ENCODE measurements at places on chromosomes 1 and 21. TPM values are rescaled to one million over a fixed set of nuclear protein-coding genes. Genes with fewer than 3 reads are reported as not detected.
A peak's percentile ranks its signal among the peaks of the same experiment; 100 is the strongest.

DPYD gene
- total RNA-seq, result 27.3 TPM

EPHB2 gene
- total RNA-seq, result 27.3 TPM

USH2A gene
- not detected for total RNA-seq

FCER1G gene
- total RNA-seq, result 16.3 TPM

PDC gene
- not detected for total RNA-seq

NUP133 gene
- total RNA-seq, result 29.6 TPM

DPT gene
- total RNA-seq, result 56.0 TPM

SYPL2 gene
- total RNA-seq, result 8.6 TPM

SLC44A3 gene
- total RNA-seq, result 6.7 TPM

CCT3 gene
- 121 TPM for total RNA-seq

WNT9A gene
- total RNA-seq, result 2.5 TPM

DNA sequence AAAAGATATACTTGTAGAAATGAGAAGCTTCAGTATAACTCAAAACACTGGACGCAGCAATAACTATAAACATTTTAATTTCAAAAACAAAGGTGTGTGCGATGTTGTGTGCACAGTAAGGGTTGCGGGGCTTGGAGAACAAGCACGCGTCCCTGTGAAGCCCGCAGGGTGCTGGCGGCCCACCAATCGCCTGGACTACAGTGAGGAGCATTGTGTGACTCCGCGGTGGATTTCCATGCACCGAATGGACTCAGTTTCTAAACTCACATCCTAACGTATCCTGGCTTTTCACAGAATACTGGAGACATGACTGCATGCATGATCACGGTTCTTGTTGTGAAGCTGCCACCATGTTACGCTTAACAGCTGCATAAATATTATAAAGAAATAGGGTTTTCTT, 33.0 kb downstream of the NTPCR start:
- DNase-seq, result no peak

DNA sequence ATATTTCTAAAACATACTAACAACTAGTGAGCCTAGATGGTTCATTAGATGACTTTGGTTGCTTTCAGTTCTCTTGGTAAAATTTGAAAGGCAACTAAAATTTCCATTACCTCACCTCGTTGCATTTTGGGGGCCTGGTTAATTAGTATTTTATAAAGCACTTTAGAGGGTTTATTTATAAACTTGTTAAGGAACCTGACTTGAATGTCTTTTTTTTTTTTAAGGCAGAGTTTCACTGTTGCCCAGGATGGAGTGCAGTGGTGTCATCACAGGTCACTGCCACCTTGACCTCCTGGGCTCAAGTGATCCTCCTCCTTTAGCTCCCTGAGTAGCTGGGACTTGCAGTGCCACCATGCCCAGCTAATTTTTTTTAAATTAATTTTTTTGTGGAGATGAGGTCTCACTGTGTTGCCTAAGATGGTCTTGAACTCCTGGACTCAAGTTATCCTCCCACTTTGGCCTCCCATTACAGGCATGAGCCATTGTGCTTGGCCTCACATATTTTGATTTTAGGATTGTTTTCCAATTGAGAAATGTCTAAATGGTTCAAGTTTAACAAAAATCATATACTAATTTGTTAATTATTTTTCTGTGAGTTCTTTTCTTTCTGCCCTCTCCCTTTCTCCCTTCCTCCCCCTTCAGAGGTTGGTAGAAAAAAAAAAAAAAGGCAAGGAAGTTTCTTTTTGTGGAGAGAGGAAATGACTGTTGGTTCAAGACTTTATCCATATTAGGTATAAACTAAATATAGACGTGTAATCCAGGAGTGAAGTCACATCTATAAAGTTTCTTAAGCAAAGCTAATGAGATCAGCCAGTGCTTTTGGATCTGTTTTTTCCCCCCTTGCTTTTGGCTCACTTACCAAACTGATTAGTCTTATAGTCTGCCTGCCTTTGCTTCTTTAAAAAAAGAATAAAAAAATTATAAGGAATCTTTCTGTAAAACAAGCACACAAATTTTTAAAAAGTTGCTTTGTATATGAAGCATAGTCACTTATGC, 24.7 kb downstream of the CLIC4 start:
- DNase-seq, result no peak

- no peak for DNase-seq
These were observed 382.3 kb downstream of the HHIPL2 start for GRCh38 chr1:222165629-222166028.

DNA sequence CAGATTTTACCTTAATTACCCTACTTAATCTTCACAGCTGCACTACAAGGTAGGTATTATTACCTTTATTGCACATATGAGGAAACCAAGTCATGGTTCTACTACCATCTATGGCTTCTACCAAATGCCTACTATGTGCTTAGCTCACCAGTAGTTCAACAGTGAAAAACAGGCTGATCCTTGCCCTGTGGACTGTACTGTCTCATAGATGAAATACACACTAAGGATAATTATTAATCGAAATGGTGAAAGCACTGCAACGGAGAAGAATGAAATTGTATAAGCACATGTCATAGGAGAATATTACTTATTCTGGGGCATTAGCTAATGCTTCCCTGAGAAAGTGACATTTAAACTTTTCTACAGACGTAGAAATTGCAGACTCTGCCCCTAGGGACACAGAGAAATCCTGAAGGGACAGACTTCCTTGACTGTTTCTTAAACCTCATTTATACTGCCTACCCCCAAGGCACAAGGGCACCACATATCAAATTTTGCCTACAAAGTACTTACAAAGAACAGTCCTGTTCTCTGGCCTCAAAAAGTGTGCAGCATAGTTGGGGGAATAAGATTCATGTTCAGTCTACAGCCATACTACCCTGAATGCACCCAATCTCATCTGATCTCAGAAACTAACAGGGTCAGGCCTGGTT, 148.4 kb upstream of the ZC3H11B start:
- no peak for DNase-seq

GRCh38 chr1:68511254-68511653, 14.4 kb upstream of the DEPDC1 start:
- DNase-seq, result no peak

- DNase-seq, result no peak
These were observed 390.4 kb downstream of the NTNG1 start for GRCh38 chr1:107531065-107531908.

DNA sequence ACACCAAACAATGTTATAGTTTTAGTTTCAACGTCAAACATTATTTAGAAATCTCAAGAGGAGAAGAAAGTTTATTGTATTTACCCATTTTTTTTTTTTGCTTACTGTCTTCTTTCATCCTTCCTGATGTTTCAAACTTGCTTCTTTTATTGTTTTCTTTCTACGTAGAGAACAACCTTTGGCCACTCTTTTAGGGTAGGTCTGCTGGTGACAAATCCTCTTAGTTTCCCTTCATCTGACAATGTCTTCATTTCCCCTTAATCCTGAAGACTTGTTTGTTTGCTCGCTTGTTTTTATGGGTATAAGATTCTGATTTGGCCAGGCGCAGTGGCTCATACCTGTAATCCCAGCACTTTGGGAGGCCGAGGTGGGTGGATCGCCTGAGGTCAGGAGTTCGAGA, 89.1 kb downstream of the RHOU start:
- no peak for DNase-seq

DNA sequence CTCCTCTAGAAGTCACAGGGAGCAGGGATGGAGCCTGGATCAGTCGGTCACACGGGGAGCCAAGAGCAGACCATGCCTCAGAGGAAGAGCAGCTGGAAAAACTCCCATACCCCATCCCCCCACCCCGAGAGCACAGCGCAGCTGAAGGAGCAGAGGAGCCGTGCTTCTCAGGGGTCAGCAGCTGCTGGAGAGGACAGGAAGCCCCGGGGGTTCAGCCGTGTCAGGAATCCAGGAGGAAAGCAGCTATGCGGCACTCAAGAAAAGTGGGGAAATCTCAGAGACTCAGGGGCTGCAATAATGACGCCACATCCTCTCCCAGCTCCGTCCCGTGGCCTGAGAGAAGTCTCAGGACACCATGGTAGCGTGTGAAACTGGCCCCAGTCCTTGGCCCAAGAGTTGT, 102.3 kb downstream of the NPHP4 start:
- no peak for DNase-seq

- no peak for DNase-seq
These were observed 163.2 kb upstream of the NBPF11 start for GRCh38 chr1:148315071-148315811.

DNA sequence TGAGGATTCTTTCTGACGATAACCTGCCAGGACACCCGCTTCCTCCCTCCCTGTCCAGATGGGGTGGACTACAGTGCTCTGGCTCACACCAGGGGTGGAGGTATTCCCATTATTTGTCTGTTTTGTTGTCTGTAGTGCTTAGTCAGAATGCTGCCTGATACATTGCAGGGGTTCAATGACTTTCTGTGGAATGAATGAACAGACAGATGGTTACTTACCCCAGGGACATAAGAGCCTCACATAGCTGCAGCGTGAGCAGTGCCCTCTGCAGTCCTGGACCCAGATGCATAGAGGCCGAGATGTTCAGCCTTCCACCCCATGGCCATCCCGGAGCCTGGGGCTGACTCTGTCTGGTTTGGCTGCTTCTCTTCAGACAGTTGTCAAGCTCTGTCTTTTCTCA, 13.0 kb upstream of the F3 start:
- no peak for DNase-seq

DNA sequence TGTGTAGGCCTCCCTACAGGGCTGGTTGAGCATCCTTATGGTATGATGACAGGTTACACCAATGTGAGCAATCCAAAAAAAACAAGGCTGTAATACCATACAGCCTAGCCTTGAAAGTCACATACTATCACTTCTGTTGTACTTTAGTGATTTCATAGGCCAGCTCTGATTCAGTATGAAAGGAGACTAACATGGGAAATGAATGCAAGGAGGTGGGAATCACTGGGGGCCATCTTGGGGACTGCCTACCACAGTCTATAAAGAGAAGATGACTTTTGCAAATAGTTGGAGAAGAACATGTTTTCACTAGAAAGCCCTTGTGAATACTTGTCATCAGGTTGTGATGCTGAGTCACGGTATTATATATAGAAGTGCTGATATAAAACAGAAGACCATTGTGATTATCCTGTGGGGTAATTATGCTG, 270.7 kb downstream of the S1PR1 start:
- DNase-seq, result no peak

DNA sequence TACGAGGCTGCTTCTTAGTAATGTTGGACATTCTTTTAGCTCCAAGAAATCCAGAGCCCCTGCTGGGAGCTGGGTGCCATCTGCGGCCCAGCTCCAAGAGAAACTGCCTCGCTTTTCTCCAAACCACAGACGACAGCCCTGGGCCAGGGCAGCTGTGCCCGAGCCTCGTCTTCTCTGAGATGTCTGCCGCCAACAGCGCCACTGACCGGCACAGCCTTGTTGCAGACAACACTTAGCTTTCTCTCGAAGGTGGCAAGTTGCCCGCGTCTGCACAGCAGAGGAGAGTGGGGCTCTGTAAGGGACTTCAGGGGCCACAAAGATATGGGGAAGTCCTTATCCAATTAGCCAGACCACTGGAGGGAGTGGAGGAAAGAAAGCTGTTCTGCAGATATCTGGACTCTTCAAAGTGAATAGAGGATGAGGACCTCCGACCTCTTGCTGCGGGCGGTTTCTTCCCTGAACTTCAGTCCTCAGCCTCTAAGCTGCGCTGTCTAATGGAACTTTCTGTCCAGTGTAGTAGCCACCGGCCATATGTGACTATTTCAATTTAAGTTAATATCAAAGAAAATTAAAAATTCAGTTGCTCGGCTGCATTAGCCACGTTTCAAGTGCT, 63.9 kb upstream of the DISP3 start:
- DNase-seq, result no peak

DNA sequence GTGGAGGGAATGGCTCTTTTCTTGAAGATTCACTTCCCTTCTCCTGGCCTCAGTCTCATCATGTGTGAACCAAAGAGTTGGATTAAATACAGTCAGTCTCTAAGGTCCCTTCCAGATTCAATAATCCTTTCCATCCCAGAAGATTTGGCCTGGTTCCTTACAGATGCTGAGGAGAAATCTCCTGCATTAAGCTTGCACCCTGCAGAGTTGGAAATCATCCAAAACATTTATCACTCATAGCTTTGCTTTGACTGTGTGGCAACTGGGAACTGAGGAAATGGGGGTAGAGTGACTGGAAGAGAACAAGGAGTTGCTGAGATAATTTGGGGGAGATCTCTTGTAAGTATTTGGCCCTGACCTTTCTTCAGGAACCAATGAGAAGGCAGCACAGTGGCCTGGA, 220.5 kb upstream of the SGIP1 start:
- DNase-seq, result no peak

DNA sequence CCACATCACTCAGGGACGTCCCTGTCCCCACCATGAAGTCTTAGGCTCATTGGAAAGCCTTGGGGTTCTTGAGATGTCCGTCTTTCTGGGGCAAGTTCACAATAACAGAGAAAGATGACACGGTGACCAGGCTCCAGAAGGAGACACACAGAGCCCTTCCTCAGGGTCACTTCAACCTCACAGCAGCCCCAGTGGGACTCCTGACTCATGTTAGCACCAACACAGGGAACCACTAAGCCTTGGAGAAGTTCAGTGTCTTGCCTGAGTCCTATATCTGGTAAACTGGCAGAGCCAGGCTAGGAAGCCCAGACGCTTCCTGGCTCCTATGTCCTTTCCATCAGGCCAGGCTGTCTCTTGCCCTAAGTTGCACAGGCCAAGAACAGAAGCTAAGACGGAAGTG, 199.1 kb downstream of the HIVEP3 start:
- no peak for DNase-seq

DNA sequence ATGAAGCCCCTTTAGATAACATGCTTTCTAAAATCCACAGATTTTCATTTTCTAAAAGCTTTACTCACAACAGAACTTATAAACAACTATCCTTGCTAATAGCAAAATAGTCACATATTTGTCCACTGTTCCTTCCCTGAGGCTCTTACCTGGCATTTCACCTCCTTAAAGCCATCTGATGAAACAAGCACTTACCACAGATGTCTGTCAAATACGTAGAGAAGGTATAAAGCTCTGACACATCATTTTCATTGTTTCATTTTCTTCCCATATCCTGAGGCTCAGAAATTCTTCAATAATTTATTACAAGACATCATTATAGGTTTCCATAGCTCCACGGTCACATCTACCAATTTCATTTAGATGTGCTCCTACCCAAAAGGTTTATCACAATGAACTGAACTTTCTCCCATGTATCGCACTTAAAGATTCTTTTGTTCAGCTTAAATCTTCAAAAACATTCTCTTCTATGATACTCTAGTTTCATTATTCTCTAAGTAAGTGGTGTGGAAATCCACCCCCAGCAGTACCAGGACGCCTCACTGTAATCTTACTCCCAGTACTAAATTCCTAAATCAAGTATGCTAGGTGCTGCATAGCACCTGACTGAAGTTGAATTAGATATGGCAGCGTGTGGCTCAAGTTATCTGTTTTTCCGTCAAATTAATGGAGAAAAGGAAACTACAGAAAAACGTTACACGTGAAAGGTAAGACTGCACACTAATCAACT, 569.6 kb downstream of the SMYD3 start:
- no peak for DNase-seq

GRCh38 chr1:234730770-234731568, 121.0 kb upstream of the IRF2BP2 start:
- no peak for DNase-seq

DNA sequence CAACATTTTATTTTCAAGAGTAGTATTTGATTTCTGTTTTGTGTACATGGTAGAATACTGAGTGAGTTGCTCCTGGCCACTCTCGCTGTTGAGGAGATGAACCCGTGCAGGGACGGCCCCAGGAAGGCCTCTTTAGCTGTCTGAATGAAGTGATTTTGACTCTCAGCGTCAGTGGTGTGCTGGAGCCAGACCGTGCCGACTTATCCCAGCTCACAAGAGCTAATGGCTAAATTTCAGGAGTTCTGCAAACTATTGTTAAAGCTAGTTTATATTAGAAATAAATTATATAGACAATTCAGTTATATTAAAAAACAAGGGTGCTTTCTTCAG, 111.2 kb upstream of the KIF26B start:
- DNase-seq, result peak; percentile 38

- DNase-seq, result no peak
These were observed 37.9 kb downstream of the ETNK2 start for GRCh38 chr1:204113896-204114295.

Data from thyroid gland (tissue), 4 donors.